ENCODE measurements at places on chromosomes 7 and 10.

DNA sequence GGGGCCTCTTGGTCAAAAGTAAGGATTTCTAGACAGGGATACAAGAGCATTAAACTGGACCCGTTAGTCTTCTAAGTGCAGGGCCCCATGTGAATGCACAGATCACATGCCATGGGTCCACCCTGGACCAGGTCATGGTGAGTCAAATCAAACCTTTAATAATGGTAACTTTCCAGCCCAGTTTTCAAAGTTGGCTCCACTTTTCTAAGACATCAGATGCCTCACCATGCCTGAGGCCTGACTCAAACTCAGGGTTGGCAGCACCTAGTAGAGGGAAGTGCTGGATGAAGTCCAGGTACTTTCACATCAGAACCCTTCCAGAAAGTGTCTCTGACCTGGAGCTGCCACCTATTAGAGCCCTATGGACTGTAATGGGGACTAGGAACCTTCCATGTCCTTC, 9.7 kb upstream of the SMIM30 start:
- DNase-seq, result no peak

DNA sequence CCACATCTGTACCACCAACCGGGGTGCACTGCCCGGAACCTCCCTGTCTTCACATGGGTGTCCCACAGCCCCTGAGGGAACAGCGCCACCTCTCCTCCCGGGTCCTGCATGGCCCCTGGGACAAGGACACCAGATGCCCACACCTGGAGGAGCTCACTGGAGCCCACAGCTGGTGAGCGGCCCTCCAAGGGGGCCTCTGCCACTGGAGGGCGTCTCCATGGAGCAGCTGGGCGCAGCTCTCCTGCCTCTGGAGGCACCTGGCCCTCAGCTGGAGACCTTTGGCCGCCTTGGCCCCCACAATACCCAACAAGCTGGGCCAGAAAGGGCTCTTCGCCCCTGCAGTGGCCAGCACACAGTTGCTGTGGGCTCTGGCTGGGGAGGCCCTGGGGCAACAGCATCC, 7.3 kb upstream of the NKX6-2 start:
- no peak for DNase-seq

DNA sequence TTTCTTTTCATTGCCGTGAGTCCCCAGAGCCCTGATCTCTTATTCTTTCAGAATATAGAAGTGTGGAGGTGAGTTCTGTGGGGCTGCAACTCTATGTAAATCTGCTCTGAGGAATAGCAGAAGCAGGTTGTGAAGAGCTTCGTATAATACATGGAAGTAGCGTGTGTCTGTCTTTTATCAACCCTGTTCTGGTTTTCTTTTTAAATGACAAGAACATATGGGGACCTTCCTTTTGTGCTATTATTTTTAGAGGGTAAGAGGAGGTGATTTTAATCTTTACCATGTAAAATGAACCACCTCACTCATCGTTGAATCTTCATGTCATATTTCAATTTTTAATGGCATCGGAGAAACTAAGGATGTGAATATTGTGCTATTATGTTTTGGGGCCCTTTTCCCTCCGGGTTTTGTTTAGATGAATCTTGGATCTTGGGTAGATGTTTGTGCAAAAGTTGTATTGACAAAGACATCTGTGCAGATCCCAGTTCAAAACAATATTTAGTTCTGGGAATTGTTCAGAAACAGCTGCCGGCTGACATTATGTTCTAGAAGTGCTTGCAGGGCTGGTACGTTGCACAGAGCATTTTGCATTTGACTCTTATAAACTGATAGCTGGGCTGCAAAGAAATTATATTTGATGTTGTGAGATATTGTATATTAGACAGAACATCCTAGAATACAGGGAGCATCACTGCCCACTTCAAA, 46.7 kb downstream of the PLXDC2 start:
- no peak for DNase-seq

- DNase-seq, result no peak
Measured at GRCh38 chr10:22438711-22439110, 93.4 kb downstream of the SPAG6 start.

DNA sequence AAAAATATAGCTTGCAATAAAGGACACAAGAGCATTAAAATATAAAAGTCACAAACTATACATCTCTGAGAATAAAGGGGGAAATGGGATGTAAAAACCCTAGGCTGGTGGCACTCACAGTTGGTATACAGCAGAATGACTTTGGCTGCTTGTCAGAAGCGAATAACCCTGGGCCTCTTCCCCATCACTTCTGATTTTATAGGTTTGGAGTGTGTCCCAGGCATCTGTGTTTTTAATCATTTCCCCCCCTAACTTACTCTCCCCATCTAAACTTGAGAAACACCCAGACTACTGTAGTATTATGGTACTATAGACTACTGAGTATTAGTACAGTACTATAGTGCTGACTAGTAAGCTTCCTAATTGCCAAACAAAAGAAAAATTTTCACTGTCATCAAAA, 1.8 kb upstream of the RPA3 start:
- DNase-seq, result no peak
